ENCODE measurements at places on chromosomes 1 and 21.
A peak's percentile ranks its signal among the peaks of the same experiment; 100 is the strongest.

GRCh38 chr1:25532970-25533369, 10.4 kb upstream of the LDLRAP1 start:
- DNase-seq = no peak

DNA sequence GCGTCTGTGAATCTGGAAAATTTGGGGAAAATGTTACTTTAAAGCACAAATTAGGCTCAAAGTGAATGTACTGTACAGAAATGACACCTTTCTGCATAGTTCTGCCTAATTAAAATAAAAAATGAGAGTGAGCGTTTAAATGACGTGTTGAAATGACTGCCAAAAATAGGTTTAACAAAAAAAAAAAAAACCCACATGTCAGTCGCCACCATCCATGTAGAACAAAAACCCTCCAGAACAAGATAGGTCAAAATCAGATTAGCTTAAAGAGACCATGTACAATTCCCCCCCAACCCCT, 745 bp downstream of the PARP1 start:
- DNase-seq = no peak

GRCh38 chr1:226061841-226062557, 517 bp upstream of the H3-3A start:
- DNase-seq = peak; percentile 63

GRCh38 chr21:45541221-45542039, 810 bp downstream of the SLC19A1 start:
- peak; percentile 72 for DNase-seq

DNA sequence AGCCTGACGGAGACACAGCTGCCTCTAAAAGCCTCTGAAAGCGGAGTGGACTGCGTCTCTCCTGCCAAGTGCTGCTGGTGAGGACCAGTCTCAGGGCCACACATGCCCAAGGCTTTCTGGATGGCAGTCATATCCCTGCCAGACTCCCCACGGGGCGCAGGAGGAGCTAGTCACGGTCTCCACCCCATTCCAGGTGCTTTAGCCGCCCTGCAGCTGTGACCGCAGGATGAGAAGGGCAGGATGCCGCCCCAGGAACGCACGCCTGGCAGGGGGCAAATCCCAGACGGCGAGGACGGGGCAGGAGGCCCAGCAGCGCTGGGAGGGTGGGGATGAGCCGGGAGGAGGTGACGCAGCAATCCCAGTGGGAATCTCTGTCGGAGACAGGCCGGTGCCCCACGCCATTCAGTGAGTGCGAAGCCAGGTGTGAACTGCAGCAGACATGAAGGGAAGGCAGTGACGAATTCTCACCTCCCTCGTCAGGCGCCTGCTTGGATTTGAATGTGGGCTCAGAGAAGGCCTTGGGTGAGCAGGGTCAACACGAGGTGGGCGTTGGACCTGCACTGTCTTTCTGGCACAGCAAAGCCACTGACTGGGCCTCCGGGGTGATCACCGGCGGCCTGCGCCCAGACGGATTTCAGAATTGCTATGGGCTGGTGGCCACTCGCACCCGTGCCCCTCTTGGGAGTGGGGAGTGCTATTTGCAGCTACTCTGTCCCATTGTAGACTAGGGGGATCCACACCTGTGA, 38.5 kb upstream of the SLC19A1 start:
- no peak for DNase-seq

GRCh38 chr1:22317231-22317919, 134.3 kb upstream of the ZBTB40 start:
- no peak for DNase-seq

- no peak for DNase-seq
Measured at GRCh38 chr1:113684153-113684541, 75.1 kb downstream of the PHTF1 start.

GRCh38 chr21:25907573-25908275, 173.0 kb downstream of the GABPA start:
- DNase-seq = no peak

GRCh38 chr1:184499616-184500015, 112.8 kb downstream of the C1orf21 start:
- DNase-seq = no peak

DNA sequence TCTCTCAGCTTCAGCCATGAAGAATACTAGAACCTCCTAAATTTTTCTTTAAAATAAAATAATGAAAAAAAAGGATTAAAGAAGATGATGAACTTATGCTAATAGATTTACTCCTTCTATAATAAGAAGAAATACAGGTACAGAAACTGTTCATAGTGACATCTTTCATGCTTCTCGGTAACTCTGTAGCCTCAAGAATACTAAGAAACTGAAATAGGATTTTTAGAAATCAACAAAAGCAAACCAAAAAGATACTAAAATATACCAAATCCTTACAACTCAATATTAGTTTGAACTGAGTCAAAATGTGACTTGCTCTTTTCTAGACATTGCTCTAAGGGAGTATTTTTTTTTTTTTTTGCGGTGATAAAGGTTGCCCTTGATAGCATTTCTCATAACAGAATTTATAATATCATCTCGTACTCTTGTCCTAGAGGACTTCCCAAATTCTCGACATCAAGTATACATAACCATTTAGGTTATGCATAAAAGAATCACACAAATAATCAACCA, 42.8 kb downstream of the ZZZ3 start:
- DNase-seq = no peak

GRCh38 chr1:53584777-53585107, 125.5 kb downstream of the DMRTB1 start:
- DNase-seq = no peak

- DNase-seq = peak; percentile 38
Measured at GRCh38 chr1:17053086-17053684, 647 bp downstream of the SDHB start.

GRCh38 chr1:163071405-163072255, 2.5 kb downstream of the RGS4 start:
- DNase-seq = no peak
